Fibroblast of skin of back (primary cell): ENCODE measurements at places on chromosomes 3 and 15.

DNA sequence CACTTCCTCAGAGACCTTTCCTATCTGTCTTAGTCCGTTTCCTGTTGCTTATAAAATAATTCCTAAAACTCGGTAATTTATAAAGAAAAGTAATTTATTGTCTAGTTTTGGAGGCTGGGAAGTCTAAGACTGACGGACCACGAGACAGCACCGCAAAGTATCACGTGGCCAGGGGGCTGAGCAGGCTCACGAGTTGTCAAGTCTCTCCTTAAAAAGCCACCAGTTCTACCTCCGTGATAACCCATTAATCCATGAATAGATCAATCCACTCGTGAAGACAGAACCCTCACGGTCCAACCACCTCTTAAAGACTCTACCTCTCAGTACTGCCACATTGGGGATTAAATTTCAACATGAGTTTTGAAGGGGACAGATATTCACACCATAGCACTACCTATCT lies 821 bp downstream of the LINS1 start:
- DNase-seq, result no peak

- no peak for DNase-seq
These were observed 61.0 kb downstream of the CCK start for GRCh38 chr3:42204867-42205599.

DNA sequence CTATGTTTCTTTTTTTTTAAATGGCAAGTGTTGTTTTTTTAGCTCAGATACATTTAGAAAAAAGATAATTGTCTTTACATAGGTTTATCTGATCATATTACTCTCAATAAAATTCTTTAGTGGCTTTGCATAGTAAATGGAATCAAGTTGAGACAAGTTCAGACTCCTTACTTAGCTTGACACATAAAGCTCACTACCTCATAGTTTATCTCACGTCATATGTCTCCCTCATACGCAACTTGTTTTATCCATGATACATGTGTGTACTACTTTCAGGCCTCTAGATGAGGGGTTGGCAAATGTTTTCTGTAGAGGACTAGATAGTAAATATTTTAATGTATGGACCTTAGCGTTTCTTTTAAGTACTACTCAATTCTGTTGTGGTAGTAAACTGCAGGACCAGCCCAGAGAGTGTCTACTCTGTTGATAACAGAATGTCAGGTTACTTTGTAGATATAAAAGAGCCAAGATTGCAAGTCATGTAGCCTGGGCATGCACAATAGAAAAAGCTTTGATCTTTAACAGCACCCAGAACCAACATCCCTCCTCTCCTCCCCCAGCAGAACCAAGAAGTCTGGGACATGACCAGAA lies 28.2 kb upstream of the MGA start:
- no peak for DNase-seq

- DNase-seq, result peak; percentile 24
These were observed 58.6 kb upstream of the SLITRK3 start for GRCh38 chr3:165254812-165255211.

GRCh38 chr3:171535133-171535532 lies 74.9 kb upstream of the TNIK start:
- no peak for DNase-seq

- DNase-seq, result no peak
These were observed 98.3 kb upstream of the ALDH1A3 start for GRCh38 chr15:100781061-100781960.

- no peak for DNase-seq
These were observed 59.1 kb downstream of the DRD3 start for GRCh38 chr3:114119776-114120175.

- peak; percentile 75 for DNase-seq
These were observed 356.8 kb downstream of the FOXP1 start for GRCh38 chr3:71226565-71227269.

DNA sequence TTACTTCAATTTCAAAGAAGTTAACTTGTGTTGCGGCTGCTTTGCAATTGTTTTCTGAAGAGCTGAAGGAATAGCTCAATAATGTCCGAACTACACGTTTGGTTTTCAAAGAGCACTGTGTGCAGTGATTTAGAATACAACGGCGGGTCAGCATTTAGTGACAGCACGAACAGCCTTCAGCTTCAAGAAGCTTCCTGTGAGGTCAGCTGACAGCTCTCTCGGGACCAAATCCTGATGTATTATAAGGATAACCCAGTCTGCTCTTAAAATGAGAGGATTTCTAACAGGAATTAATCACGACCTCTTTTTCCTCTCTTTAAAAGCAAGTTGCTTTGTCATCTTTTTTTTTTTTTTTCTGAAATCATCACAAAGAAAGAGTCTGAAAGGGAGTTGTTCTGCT lies 97.9 kb upstream of the UNC13C start:
- no peak for DNase-seq

DNA sequence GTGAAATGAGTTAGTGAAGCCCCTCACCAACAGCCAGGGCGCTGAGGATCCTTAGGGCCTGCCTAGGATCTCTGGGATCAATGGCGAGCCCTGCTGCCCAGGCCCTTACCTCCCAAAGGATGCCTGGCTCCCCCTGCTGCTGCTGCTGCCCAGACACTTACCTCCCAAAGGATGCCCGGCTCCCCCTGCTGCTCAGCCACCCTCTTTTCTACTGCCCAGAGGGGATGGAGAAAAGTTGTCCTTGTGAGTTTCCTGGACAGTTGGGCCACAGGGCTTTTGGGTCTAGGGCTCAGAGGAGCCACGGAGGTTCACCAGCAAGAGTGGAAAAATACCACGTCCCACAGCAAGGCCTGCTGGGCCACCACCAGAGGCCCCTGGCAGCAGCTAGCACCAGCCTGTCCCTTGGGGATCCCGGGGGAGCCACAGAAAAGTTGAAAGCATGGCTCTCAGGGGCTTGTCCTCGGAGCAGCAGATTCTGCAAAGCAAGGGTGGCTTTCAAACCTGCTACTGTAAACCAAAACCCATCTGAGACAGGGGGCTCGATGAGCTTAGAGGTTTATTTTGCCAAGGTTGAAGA lies 59.4 kb downstream of the SLC6A6 start:
- peak; percentile 64 for DNase-seq

DNA sequence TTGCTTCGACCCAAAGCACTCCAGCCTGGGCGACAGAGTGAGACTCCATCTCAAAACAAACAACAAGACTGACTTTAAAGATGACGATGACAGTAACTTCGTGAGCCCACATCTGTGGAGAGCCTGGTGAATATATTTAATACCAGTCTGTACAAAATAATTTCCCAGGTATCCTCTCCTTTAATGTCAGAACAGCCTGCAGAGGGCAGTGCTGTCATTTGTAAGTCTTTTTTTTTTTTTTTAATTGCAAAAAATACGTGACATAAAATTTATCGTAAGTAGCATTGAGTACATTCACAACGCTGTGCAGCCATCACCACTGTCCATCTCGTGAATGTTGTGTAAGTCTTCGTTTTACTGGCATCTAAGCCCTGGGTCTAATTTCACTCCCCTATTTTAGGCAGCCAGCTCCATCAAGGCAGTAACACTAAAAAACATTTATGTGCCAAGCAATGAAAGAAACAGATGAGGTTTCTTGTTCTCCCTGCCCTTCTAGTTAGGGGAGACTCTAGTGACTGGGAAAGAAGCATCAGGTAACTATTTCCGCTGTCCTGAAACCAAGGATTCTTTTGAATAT lies 1.4 kb downstream of the HTD2 start:
- peak; percentile 62 for DNase-seq

- DNase-seq, result no peak
These were observed 6.1 kb downstream of the CD96 start for GRCh38 chr3:111548092-111548491.

- DNase-seq, result no peak
These were observed 93.8 kb downstream of the SLCO3A1 start for GRCh38 chr15:91947293-91947679.
